Activated effector memory CD4-positive, alpha-beta T cell treated with anti-CD3 and anti-CD28 coated beads, Interleukin-2, amount 50 U/mL, for 16 hours (primary cell): ENCODE measurements at places on chromosomes 12 and 14.

DNA sequence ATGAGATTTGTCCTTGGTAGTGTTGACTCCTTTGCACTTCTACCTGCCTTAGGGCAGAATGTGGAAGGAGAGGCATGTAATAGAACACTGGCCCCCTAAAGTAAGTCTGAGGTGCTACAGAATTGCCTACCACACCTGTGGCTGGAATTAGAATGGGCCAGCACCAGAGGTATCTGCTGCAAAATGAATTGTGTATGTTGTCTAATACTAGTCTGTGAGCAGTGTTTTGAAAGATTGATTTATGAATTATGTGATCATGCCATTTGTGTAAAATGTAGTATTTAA lies 5.7 kb upstream of the STYX start:
- DNase-seq: no peak

DNA sequence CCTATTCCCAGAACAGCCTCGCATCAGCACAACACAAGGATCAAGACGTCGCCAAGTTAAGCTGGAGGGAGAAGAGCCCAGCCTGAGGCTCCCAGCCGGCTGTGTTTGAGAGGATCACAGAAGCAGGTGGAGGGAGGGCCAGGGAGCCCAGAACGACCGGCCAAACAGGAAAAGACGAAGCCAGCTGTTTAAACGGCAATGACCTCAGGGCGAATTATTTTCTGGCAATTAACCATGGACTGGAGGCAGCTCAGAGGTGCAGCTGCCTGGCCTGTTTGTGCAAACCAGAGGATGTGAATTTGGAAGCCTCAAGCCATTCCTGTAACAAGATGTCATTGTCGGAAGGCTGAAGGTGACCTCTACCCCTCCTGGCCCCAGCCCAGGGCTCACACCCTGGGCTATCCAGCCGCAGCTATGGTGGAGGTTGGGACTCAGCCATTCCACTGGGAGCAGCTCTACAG lies 175.8 kb upstream of the PRMT8 start:
- DNase-seq: no peak

GRCh38 chr14:73752297-73752992 lies 38.3 kb upstream of the PNMA1 start:
- peak; percentile 77 for DNase-seq

GRCh38 chr12:110280392-110280778 lies 662 bp upstream of the ATP2A2 start:
- DNase-seq: peak; percentile 87

- DNase-seq: no peak
Measured at GRCh38 chr12:96501908-96502307, 12.5 kb downstream of the CFAP54 start.

DNA sequence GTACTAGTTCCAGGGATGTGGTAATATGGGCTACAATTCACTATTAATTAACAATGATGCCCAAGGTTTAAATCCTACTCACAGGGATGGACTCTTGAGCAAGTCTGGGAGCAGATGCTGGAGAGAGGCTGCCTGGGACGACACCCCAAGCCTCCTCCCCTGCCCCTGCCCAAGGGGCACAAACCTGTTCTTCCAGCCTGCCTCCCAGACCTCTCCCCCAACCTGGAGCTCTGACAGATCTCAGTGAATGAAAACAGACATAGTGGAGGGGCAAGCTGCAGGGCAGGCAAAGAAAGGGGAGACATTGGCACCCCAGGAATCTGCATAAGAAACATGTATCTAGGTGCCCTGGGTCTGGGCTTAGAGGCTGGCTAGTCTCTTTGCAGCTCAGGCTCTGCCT lies 5.8 kb downstream of the KDM2B start:
- no peak for DNase-seq

- DNase-seq: peak; percentile 53
Measured at GRCh38 chr12:52082026-52082668, 2.6 kb downstream of the SMIM41 start.

DNA sequence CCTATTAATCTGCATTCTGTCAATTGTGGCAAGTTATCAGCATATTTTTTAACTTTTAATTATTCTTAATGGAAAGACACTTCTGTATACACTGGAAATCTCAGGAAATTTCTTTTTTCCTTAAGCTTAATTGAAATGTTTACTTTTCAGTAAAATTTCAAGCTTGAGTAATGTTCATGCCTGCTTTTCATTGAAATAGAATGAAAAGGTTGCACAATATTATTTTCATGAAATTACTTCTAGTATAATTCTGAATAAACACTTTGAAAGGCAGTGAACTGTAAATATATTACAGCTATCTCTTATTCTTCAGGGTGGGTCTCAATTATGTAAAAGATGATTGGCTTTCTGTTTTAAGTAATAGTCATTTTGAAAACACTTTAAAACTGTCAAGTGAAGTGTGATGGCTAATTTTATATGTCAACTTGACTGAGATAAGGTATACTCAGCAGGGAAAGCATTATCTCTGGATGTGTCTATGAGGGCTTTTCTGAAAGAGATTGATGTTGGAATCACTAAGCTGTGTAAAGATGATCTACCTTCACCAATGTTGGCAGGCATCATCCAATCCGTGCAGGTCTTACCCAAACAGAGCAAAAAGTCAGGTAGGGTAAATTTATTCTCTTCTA lies 29.9 kb downstream of the CLEC2D start:
- DNase-seq: no peak
